ENCODE measurements at places on chromosomes 5 and 9.

GRCh38 chr5:78546276-78546996 is 102.1 kb downstream of the LHFPL2 start:
- no peak for DNase-seq

DNA sequence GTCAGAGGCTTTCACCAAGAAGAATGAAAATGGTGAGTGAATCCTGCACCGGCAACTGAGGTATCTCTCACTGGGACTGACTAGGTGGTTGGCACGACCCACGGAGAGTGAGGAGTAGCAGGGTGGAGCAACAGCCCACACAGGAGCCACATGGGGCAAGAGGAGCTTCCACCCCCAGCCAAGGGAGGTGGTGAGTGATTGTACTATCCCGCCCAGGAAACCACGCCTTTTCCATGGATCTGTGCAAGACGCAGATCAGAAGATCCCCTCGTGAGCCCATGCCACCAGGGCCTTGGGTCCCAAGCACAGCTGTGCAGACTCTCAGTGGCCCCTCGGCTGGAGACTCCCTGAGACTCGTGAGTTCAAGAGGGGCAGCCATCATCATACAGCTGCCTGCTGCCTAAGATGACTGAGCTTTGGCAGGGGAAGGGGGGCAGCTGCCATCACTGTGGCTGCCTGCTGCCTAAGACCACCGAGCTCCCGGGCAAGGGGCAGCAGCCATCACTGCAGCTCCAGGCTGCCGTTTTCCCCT is 229.5 kb downstream of the AP3B1 start:
- DNase-seq: no peak

- DNase-seq: no peak
Observed at GRCh38 chr9:14887149-14887548, 23.1 kb downstream of the FREM1 start.

DNA sequence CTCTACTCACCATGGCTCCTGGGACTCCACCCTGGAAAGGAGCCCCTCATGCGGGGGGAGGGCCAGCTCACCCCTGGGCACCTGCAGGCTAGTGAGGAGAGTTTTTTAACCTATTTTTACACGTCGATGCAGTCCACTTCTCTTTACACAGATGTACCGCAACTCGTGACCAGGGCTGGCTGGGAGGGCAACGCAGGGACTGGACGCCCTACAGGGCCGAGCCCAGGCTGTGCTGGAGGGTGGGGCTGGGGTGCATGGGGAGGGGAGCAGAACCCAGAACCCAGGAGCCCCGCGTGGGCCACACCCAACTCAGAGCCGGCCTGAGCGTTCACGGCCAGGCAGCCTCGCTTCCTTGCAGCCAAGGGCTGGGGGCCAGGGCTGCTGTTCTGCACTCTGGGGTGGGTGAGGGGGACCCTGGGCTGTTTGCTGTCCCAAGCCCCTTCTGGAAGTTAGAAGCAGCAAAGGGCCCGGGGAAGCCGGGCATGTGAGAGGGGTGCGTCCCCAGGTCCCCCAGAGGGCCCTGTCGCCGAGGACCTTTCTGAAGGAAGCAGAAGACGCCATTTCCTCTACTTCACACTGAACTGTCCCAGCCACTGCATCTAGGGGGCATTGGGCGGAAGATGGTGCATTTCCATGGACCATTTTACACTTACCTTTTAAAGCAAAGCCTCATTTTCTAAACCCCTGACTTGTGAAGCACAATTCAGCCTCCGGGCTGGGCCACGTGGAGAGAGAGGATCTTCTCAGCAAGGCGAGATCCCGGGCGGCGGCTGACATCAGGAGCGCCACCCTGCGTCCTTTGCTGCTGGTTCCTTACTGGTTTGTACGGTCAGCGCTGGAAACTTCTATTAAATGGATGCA is 90.5 kb downstream of the KCNT1 start:
- no peak for DNase-seq

DNA sequence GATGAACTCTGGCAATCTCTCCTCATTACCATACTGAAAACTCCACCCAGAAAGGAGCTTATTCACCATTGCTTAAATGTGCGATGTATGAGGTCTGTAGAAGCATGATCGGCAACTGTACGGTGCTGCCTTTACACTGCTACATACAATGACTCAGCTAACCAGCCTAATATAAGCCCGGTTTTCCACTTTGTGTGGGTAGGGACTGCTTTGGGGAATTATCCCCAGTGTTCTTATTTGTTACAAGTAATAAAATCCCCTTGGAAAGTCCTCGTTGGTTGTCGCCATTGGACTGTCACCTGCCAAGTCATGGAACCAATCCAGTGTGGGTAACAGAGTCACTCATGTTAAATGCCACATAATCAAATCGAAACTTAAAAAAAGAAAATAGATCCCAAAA is 23.5 kb upstream of the TENT2 start:
- no peak for DNase-seq

DNA sequence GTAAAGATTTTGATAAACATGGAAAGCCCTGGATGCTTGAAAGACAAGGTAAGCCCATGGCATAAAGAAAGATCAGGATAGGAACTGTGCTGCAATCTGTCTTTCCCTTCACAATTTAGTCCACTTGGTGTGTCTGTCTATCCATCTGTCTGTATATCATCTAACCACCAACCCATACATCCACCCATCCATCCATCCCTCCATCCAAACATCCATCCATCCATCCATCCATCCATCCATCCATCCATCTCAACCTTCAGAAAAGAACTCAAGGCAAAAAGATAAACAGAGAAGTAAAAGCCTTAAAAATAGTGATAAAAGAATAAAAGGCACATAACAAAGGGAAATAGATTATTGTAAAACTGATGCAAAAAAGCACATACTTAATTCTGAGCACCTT is 15.1 kb upstream of the TRIO start:
- no peak for DNase-seq

GRCh38 chr9:83598487-83598886 is 24.5 kb upstream of the IDNK start:
- DNase-seq: no peak

- no peak for DNase-seq
Observed at GRCh38 chr5:73302797-73303147, 129.8 kb downstream of the TMEM174 start.

- DNase-seq: no peak
Observed at GRCh38 chr9:97744710-97745708, 47.9 kb upstream of the XPA start.

GRCh38 chr5:5888284-5888683 is 465.8 kb downstream of the ICE1 start:
- DNase-seq: no peak

DNA sequence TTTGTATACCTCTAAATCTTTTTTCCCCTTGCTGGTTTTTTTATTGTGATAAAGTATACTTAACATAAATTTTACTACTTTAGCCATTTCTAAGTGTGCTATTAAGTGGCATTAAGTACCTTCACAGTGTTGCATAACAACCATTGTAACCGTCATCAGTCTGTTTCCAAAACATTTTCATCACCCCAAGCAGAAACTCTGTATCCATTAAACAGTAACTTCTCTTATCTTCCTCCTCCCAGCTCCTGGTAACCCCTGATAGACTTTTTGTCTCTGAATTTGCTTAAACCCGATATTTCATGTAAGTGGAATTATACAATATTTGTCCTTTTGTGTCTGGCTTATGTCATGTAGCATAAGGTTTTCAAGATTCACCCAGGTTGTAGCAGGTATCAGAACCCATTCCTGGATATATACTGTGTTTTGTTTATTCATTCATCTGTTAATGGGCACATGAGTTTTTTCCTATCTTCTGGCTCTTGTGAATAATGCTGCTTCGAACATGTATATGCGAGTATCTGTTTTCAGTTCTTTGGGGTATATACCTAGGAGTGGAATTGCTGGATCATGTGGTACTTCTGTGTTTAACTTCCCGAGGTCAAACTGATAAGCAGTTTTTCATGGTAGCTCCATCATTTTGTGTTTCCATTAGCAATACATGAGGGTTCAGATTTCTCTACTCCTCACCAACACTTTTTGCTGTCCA is 66.4 kb downstream of the EHMT1 start:
- DNase-seq: no peak

GRCh38 chr5:91419571-91420537 is 36.7 kb upstream of the ARRDC3 start:
- peak; percentile 64 for DNase-seq

DNA sequence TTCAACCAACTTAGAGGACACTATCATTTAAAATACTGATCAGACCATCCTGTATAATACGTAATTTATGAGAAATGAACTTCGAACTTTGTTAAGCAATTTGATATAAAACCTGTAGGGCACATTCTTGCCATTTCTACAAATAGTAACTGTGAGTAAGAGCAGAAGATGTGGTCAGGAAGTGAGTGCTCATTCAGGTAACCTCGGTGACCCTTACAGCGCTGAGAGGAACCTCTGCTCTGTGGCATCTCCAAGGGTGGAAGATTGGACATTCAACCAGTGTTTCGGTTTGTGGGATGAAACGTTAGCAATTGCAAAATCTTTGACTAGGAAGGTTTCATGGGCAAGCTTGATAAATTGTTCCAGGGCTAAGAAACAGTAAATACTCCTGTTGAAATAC is 194.8 kb upstream of the IRX2 start:
- no peak for DNase-seq

DNA sequence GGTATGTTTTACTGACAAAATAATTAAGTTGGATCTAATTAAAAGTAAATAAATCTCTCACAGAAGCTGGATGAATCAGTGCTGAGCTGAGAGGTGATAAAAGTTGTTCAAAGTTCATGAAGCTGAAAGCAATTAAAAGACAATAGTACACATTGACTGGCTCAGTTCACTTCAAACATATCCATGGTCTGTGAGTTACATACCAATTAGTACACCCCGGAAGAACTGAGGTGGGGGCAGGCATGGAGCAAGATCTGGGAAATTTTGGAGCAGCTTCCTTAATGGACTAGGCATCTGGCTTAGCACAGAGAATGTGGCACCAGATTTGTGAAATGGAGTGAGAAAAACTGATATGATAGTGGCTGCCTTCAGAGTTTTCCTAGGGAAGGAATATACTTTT is 152.7 kb downstream of the ATP10B start:
- no peak for DNase-seq

DNA sequence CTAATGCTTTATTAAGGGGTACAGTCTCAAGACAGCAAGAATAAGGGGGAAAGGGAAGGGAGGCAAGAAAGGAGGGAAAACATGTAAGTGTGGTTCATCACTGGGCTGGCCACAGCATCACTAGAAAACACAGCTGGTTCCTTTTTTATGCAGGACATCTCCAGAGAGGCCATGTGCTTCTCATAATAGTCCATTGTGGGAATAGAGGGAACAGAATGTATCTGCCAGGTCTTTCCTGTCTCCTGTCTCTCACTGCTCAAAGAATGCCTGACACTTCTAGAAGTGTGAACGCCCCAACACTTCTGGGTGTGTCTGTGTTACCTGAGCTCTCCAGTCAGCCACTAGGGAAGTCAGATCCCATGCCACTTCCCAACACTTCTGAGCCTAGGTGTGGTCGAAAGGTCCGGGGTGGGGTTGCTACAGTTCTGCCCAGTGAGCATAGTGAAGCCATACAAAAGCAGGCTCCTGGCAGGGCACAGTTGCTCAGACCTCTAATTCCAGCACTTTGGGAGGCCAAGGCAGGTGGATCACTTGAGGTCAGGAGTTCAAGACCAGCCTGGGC is 255.6 kb upstream of the SLC30A5 start:
- no peak for DNase-seq

DNA sequence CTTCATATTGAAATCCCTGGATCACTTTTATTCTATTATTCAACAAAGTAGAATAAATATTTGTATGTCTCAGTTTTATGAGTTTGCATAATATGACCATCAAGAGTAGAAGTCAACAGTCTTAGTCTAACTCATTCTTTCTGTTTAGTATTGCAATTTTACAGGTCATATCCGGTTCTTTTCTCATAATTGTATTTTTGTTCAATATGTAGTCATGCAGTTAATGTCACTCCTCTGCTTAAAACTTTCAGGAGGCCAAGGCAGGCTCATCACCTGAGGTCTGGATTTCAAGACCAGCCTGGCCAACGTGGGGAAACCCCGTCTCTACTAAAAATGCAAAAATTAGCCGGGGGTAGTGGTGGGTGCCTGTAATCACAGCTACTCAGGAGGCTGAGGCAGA is 148.4 kb upstream of the TRPM3 start:
- no peak for DNase-seq

GRCh38 chr9:31821583-31821982 is 562.9 kb upstream of the ACO1 start:
- DNase-seq: no peak

- DNase-seq: no peak
Observed at GRCh38 chr5:9601055-9601739, 29.0 kb downstream of the TAS2R1 start.

DNA sequence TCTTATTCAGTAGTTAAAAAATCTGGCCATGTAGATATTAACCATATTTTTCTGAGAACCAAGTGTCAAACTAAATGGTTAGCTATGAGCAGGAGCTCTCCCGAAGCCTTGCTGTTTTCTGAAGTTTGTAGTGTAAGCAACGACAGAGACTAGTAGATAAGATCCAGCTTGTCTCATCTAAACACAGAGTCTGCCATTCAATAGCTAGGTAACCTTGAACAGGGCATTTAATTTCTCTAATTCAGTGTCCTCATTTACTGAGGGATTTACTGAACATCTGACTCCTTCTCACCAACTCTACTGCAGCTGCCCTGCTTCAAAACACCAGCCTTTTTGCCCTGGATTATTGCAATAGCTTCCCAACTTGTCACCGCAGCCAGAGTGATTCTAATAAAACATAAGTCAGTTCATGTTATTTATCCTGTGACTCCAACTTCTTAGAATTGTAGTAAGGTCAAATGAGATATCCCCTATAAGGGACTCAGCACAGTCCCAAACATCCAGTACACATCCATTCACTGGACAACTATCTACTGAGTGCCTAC is 337.0 kb downstream of the PLK2 start:
- DNase-seq: no peak

GRCh38 chr9:13354733-13355132 is 75.2 kb upstream of the MPDZ start:
- no peak for DNase-seq

GRCh38 chr5:6059137-6059800 is 319.1 kb downstream of the MED10 start:
- no peak for DNase-seq

DNA sequence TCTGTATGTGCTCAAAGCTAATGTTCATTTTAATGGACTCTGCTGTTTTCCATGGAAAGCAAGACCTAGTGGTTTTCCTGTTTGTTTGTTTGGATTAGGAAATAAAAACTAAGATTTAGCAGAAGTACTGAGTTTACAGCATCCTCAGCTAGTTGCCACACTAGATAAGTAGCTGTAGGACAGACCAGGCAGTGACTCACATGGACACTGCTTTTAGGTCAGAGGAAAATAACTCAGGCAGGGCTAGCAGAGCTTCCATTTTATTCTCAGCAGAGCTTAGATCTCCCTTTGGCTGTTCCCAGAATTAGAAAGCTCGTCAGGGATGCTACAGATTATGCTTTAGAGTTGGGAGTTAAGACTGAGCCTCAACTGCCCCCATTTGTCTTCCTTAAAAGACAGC is 204.4 kb downstream of the SH3GL2 start:
- DNase-seq: no peak

DNA sequence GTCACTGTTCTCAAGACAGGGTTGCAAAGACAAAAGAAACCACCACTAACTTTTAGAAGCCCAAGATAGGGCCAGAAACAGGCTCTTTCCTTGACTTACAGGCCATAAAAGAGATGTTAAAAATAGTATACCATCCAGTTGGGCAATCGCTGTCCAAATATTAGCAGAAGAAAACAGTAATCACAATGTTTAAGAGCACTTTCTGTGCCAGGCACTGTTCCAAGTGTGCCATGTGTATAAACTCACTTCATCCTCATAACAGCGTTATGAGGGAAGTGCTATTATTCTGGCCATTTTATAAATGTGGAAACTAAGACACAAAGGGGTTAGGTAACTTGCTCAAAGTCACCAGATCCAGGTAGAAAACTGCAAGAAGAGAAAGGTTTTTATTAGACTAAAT is 111.7 kb downstream of the KCNN2 start:
- no peak for DNase-seq

- no peak for DNase-seq
Observed at GRCh38 chr5:5140479-5141338, 579 bp downstream of the ADAMTS16 start.
